ENCODE measurements at places on chromosomes 16 and 17. TPM values are rescaled to one million over a fixed set of nuclear protein-coding genes. Genes with fewer than 3 reads are reported as not detected.

GRCh38 chr17:60106340-60107059, 27.8 kb upstream of the HEATR6 start:
- DNase-seq: no peak

Gene KRTAP1-5
- total RNA-seq: not detected

DNA sequence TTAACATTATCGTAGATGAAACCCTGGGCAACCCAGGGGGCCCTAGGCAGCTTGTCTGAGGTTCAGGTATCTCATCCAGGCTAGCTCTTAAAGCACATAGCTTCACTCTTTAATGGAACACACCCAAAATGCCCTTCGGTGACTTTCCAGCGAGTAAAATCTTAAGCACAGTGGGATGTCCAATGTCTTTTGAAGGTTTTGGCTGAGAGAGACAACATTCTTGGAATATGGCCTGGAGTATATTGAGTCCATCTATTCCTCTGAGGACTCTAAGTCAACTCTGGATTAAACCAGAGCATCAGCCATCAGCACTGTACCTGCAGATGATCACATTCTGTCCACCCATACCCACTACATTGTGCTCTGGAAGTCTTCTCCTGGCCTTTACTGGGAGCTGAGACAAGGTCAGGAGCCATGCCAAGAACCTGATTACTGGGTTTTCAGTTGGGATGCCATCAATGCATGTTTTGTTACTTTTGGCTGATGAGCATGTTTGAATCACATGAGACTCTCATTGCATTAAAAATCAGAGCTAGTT, 63.4 kb upstream of the CDH11 start:
- DNase-seq: no peak

GRCh38 chr17:80424878-80425765, 10.2 kb downstream of the ENDOV start:
- DNase-seq: no peak

GRCh38 chr16:87058728-87059250, 258.4 kb downstream of the C16orf95 start:
- no peak for DNase-seq
